NCI-H1694 (cell line): ENCODE measurements at places on chromosomes 7 and 10.

DNA sequence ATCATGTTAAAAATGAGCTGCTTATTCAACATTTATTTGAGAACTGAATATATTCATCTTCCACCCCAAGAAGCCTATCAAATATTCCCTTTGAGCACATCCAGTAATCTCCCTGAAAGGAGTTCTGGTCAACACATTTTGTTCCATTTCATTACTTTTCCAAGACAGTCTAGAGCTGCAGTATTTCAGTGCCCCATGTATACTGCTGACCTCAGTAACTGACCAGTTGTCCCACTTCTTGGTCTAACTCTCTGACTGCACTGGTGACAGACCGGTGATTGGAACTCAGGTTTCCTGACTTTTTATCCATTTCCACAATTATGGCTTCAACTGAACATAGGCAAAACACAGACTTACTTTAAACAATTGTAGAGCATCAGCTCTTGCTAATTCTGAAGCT lies 206.8 kb upstream of the NPSR1 start:
- no peak for DNase-seq

DNA sequence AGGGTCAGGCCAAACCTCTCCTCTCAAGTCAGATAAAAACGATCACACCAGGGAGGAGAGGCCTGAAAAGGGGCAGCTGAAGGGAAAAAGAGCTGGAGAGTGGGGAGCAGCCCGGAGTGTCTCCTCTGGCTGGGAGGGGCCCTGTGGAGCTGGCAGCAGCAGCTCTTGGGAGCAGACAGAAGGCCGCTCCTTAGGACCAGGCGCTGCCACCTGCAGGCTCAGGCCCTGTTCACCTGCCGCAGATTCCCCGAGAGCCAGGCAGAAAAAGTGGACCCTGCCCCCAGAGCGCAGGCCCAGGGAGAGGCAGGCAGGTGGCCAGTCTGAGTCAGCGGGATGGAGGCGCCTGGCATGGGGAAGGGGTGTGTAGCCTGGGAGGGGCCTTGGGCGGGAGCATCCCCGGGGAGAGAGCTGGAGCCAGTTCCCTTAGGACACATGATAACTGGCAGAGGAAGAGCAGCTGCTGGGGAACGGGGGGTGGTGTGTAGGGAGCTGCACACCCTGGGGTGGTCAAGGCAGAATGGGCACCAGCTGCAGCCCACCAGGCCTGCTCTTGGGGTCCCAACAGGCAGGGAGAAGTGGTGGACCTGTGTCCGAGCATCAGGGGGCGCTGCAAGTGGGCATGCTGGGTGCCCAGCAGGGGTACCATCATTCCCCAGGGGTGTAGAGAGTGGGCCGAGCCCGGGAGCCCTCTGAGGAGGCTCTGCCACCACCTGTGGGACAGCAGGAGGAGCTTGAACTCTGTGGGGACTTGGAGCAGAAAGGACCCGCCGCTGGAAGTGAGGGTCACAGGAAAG lies 177.2 kb upstream of the RHEB start:
- DNase-seq = peak; percentile 18

DNA sequence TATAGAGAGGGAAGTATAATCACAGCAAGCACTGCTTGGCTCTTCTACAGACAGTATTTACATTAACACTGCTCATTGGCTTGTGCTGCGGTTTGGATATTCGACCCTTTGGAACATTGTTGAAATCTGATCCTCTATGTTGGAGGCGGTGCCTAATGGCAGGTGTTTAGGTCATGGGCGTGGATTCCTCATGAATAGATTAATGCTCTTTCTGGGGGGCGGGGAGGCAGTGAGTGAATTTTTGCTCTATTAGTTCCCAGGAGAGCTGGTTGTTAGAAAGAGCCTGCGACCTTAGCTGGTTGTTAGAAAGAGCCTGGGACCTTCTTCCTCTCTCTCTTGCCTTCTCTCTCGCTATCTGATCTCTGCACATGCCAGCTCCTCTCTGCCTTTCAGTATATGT lies 77.3 kb upstream of the SVIL start:
- no peak for DNase-seq

- DNase-seq = no peak
These were observed 53.9 kb upstream of the ARL4A start for GRCh38 chr7:12633582-12633981.

DNA sequence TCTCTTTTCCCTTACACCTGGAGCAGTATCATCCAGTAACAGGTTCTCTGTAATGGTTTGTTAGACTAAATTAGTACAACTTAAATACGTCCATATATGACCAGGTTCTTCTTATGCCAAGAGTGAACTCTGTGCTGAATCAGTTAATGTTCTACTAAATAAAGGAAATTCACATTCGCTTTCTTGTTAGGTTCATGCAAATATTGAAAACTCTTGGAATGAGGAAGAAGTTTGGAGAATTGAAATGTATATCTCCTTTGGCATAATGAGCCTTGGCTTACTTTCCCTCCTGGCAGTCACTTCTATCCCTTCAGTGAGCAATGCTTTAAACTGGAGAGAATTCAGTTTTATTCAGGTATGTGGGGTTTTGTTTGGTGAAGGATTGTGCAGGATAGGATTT lies 15.3 kb upstream of the CFAP69 start:
- DNase-seq = no peak

- DNase-seq = no peak
These were observed 541 bp upstream of the PFKFB3 start for GRCh38 chr10:6202098-6202683.

DNA sequence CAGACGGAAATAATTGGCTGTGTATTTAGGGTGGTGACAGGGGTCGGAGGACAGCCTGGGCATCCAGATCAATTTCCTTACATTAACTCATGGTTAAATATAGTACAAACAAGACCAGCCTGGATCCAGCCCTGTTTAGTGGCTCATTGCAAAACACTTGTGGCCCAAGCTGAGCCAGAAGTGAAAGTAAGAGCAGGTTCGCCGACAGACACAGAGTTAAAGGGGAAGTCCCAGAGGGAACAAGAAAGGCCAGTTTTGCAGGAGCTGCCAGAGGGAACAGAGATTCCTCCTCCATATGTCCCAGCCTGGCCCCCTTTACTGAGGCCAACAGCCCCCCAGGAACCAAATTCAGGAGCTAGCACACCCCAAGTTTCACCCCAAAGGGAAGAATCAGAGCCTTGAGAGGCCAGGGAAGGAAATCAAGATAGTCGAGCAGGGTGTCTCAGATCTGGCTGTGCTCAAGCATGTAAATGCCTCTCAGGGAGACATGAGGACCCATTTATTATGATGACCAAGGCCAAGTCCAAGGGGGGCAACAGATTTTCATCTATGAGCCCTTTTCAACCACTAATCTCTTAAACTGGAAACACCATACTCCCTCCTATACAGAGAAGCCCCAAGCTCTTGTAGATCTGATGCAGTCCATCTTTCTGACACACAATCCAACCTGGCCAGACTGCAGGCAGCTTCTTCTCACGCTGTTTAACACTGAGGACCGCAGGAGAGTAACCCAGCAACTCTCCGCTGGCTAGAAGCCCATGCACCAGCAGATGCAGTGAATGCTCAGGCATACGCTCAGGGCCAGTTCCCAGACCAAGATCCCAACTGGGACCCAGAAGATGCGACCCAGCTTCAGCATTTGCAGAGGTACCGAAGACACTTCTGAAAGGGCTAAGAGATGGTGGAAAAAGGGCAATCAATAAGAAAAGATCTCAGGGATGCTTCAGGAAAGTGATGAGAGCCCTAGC lies 15.9 kb upstream of the ADCK2 start:
- DNase-seq = no peak

- DNase-seq = no peak
These were observed 24.0 kb upstream of the HABP2 start for GRCh38 chr10:113528876-113529275.

DNA sequence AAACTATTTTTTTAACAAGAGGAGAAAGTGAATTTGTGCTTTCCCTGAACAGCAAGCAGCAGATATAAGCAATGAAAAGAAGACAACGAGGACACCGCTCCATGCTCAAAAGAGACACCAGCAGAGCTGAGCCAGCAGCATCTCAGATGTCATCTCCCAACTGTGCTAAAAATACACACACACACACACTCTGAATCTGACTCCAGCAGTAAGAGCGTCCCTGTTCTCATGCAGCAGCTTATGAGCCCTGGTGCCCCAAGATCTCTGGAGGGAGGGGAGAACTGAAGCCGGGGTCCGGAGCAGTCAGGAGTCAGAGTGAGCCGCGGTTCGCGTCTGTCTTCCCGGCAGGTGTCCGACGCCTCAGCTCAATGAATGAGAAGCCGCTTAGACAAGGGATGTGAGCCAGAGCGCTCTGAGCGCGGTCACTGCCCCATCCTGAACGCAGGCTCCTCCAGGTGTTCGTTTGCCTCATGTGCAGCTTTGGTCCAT lies 49.2 kb downstream of the SVIL start:
- no peak for DNase-seq

GRCh38 chr7:28064437-28064836 lies 116.2 kb downstream of the JAZF1 start:
- DNase-seq = no peak

- peak; percentile 98 for DNase-seq
These were observed 6.1 kb downstream of the NYAP1 start for GRCh38 chr7:100489824-100490223.

DNA sequence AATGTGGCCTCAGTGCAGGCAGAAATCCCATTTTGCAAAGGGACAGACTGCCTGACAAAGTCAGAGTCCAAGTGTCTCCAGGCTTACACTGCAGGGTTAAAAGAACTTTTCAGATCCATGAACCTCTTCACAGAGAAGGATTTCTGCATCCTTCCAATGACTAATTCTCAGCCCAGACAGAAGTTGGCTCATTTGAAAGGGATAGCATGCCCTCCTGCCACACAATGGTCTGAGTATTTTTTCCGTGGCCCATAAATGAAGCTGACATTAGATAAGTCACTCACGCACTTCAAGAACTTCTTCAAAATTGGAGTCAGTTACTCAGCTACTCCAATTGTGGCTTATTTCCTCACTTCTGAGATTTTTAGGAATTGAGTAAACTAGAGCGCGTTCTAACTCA lies 170.2 kb downstream of the PLXNA4 start:
- DNase-seq = no peak

GRCh38 chr7:41540601-41541000 lies 162.3 kb downstream of the INHBA start:
- no peak for DNase-seq

DNA sequence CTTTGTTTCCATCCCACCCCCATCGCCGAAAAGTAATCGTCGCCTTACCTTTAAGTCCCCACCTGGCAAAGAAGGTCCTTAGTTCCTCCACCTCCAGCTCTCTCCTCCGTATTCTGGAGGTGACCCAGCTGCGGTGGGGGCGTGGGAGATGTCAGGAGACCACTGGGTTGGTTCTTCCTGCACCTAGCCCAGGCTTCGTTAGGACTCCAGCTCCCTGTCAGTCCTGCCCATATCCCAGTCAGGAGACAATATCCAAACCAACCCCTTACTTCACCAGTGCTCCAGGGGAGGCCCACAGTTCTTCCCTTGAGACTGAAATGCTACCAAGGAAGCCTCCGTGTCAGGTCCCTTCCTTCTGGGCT lies 693 bp downstream of the ADIRF start:
- DNase-seq = no peak

DNA sequence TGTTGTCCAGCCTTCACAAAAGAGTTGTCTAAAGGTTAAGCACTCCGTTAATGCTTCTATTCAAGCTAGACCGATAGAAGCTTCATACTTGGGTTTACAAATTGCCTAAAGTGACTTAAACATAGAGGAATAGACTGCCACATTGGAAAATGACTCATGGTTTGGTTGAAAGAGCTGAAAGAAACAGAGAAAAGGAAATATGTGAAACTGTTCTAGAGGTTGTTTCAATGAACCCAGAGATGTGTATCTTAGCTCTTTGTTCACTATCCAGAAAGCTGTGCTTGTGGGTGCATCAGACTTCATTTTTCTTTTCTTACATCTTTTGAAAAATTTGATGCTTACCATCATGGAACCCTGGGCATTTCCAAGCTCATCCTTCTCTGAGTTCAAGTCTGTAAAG lies 736.2 kb downstream of the INHBA start:
- no peak for DNase-seq

DNA sequence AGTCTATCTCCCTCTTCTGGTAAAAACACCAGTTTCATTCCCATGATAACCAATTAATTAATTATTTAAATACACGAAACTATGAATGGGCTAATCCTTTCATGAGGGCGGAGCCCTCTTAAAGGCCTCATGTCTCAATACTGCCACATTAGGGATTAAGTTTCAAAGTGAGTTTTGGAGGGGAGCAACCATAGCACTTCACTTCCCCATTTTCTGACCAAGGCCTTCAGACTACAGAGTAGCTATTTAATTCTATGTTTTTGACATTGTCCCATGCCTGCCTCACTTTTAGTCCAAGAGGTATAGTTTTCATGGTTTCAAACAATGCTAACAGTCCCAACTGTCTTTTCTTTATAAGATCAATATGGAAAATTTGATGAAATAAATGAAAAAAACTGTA lies 618.6 kb downstream of the ZWINT start:
- DNase-seq = no peak

GRCh38 chr10:110044681-110045080 lies 36.9 kb downstream of the ADD3 start:
- no peak for DNase-seq

DNA sequence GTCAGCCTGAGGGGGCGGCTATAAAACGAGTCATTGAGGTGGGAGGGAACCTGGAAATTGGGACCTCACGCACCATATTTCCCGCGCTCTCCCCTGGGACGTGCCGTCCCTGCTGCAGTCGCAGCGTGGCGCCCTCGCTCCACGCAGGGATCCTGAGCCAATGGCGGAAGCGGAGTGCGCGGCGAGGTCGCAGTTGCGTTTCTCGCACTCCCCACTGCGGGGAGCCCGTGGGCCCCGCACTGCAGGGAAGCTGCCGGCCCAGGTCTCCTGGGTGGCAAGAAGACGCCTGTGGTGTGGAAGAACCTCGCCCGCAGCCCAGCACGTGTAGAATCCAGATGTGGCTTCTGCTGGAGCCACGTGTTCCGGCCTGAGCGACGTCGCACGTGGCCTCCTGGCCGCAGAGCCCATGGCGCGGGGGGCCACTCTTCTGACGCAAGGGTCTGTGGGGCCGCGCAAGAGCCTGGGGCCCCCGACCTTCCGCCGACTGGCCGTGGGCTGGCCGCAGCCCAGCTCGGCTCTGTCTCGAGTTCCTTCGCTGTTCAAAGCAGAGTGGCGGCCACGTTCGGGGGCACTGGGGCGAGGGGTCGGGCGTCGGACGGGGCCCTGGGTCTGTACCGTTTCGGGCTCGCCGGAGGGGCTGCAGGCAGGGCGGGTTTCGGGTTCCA lies 26.4 kb downstream of the HIF1AN start:
- DNase-seq = peak; percentile 31

DNA sequence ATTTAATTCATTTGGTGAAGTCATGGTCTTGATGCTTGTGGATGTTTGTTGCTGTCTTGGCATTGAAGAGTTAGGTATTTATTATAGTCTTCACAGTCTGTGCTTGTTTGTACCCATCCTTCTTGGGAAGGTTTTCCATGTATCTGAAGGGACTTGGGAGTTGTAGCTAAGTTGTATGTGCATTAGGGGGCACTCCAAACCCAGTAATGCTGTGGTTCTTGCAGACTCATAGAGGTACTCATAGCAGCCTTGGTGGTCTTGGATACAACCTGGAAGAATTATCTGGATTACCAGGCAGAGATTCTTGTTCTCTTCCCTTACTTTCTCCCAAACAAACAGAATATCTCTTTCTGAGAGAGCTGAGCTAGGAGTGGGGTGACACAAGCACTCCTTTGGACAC lies 93.2 kb downstream of the ADCYAP1R1 start:
- DNase-seq = peak; percentile 39
